NCI-H1092 treated with DMSO at 0.1 percent for 48 hours (cell line): ENCODE measurements at places on chromosomes 6 and 20.
A peak's percentile ranks its signal among the peaks of the same experiment; 100 is the strongest.

DNA sequence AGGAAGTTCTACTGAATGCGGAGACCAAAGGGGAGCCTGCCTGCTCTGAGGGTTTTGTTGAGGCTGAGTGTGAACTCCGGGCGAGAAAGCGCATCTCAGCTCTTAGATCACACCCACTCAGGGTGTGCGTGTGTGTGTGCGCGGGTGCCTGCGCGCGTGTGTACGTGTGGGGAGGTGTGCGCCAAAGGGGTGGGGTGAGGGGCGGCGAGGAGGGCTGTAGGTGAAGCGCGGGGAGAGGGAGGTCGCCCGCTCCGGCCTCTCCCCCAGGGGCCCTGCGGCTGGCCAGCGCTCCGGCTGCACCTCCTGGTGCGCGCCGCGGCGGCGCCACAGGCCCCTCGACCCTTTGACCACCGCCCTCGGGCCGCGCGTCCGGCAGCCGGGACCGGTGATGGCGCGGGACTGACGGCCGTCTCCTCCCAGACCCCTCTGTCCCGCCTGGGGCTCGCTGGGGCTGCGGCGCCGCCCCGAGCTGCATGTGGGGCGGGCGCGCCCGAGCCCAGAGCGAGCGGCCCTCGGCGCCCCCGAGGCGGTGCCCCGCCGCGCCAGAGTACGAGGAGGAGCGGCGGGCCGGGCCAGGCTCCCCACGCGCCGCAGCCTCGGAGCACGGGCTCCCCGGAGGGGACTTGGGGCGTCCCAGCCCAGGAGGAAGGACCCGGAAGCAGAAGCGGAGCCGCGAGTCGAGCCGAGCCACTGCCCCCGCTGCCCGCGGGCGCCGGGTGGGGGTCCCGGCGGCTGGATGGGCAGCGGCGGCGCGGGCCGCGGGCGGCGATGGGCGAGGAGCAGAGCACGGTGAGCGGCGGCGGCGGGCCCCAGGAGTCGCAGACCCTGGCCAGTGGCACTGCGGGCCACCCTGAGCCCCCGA, at the start of gene RNF217:
Gene RNF217 (plus strand): TSS at position 661 of the 862 bp plus-strand sequence. CDS start 108 bp downstream, at position 769.
- DNase-seq = peak; percentile 27

GRCh38 chr6:88810701-88811100, 152.7 kb downstream of the RNGTT start:
- DNase-seq = no peak

GRCh38 chr20:45153752-45154151, 20.9 kb upstream of the PI3 start:
- no peak for DNase-seq

DNA sequence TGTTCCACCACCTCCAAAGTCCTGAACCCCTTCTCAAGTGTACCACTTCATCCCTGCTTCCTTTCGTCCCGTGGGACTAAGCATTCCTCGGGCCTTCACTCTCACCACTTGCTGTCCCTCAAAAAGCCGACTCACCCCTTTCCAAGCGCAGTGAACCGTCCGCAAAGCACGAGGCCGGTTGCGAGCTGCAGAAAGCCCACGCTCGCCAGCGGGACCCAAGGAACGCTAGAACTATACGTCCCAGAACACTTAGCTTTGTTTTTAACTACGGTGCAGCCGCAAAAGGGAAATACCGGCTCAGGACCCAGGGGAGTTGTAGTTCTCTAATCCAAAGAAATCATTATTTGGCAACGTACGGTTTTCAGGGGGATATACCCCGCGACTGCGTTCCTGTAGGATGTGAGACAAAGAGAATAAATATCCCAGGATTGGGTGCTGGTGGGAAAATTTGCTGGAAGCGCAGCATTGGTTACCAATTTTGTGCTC, 416 bp upstream of the POLR1H start:
- peak; percentile 31 for DNase-seq

DNA sequence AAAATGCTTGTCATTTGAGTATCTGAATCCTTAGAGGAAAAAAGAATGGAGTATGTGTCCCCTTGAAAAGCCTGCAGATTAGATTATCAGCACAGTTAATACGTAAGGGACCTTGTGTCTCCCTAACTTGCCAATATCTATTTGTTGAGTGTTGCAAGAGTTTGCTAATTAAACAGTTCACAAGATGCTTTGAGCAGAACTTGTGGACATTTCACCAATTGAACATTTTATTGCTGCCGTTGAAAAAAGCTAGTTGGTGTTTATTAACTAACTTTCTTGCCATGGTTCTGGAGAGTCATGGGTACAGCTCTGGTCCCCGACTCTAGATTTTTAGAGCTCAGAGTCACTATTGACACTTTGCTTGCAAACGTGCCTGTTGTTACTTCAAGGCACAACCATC, 30.6 kb upstream of the PRDM1 start:
- no peak for DNase-seq

GRCh38 chr6:99611148-99611547, 4.5 kb downstream of the PRDM13 start:
- DNase-seq = no peak

GRCh38 chr20:41006936-41007474, 21.6 kb upstream of the TOP1 start:
- no peak for DNase-seq

GRCh38 chr6:99739526-99739925, 132.9 kb downstream of the PRDM13 start:
- peak; percentile 76 for DNase-seq

- DNase-seq = no peak
Observed at GRCh38 chr6:134287859-134288537, 29.9 kb downstream of the SGK1 start.

DNA sequence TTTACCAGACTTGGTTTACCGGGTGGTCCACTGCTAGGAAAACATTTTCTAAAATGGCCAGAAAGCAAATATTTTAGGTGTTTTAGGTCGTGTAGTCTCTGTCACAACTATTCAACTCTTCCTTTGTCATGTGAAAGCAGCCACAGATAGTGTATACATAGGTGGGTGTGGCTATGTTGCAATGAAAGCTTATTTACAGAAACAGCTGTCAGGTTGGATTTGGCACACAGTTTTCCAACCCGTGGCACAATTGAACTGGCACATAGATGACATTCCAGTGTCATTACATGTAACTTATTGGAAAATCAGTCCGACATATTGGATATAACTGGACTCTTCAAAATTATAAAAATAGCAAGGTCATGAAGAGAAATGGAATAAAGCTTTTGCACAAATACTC, 68.9 kb upstream of the KCNQ5 start:
- DNase-seq = no peak

DNA sequence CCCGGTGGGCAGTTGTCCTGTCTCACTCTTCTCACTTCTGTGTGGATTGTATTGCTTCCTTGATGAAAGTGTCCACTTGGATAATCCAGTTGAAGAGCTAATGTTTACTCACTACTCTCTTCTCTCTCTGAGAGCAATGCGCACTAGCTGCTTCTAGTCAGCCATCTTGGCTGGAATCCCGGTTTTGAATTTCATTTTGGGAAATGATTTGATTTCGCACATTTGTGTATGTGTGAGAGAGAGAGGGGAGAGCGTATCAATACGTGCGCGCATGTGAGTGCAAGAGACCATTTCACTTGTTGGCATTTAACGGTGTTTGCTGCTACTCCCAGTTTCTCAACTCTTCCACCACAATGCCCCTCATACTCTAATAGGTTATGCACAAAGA, 67.8 kb downstream of the KLHL32 start:
- DNase-seq = peak; percentile 35

GRCh38 chr6:72219536-72219935, 333.2 kb downstream of the RIMS1 start:
- DNase-seq = no peak

- DNase-seq = no peak
Observed at GRCh38 chr6:13159300-13159699, 169.0 kb downstream of the TBC1D7 start.

- DNase-seq = no peak
Observed at GRCh38 chr6:470901-471448, 79.4 kb downstream of the IRF4 start.

DNA sequence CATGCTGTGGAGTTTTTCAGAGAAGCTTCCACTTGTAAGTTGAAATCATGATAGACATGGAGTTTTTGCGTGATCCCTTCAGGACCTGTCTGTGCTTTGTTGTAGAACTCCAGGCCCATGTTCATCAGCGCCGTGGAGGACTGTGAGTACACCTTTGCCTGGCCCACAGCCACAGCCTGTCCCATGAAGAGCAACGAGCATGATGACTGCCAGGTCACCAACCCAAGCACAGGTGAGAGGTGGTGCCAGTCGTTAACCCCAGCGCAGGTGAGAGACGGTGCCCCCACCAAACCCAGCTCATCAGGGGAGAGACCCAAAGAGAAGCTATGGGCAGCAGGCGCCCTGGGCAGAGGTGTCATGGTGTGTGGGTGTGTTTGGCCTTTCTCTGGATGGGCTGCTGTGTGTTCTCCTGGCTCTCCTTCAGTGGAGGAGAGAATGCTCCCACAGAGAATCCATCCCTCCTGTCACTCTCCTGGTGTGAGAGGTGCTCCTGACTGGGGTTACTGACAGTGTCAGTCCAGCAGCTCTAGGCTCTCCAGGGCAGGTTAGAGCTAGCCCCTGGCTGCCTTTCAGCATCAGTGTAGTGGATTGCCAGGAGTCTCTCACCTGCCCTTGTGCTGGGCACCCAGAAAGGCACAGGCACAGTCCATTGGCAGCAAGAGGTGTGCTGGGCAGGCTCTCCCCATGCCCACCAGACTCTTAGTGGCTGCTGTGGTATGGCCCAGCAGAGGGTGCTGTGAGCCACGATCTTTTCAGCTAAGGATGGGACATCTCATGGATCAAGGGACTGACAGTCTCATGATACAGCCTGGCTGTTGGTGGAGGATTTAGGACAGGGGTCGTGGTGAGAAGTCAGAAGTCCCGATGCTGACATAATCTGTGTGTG, 49.6 kb upstream of the SLC22A1 start:
- DNase-seq = no peak

- peak; percentile 84 for DNase-seq
Observed at GRCh38 chr20:45373353-45374100, 4.6 kb downstream of the TP53TG5 start.

DNA sequence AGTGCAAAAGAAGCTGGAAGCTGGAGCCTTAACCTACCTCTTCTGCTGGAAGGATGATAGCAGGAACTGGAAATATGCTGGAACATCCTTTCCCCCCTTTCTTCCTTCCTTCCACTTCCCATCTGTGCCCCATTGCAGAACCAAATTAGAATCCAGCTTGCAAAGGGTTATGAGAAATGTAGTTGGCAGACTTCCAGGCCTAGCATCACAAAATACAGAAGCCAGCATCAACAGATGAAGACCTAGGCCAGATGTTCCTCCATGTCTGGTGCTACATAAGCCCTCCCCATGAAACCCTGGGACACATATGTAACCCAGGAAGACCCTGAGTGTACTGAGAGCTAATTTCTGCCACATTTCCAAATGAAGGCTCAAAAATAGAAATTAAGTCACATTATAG, 40.0 kb upstream of the TFAP2B start:
- no peak for DNase-seq

- no peak for DNase-seq
Observed at GRCh38 chr20:32168184-32168910, 39.2 kb downstream of the PLAGL2 start.

GRCh38 chr6:135021310-135022049, 33.1 kb downstream of the HBS1L start:
- DNase-seq = no peak

- peak; percentile 20 for DNase-seq
Observed at GRCh38 chr6:2155206-2155605, 90.2 kb downstream of the GMDS start.

- no peak for DNase-seq
Observed at GRCh38 chr6:32622545-32623401, 14.4 kb upstream of the HLA-DQA1 start.

- peak; percentile 63 for DNase-seq
Observed at GRCh38 chr6:28940858-28941683, 17.3 kb upstream of the TRIM27 start.

DNA sequence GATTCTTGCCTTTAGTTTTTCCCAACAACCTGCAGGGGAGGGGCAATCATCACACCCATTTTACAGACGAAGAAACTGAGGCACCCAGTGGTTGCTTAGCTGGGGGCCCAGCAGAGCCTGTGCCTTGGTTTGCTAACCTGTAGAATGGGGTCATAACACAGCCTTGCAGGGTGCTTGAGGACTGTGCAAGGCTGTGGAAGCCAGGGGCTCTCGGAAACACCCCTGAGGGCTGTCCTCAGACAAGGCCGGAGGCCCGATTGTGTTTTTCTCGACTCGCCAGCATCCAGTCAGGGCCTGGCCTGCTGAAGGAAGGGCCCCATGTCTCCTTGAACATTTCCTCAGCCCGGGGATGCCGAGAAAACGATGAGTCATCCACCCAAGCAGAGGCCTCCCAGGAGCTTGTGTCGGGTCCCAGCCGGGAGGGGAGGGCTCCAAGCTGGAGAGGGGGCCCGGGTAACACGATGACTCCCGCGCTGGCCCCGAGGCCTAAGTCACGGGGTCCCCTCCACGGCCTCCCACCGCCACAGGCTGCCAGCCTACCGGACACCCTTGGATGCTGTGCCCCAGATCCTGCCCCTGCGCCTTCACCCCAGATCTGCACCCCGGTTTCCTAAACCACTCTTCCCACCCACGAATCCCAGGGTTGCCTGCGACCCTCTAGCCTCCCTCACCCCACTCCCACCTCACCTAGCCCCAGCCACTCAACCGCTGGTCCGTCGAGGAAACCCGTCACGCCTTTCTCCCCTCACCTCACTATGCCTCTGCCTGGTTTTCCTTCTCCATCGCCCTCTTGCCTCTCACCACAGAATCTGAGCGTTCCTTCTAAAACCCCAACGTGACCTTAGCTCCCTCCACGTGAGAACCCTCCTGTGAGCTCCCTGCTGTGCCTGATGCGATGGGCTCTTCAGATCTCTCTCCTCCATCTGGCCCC, 10.6 kb downstream of the NOL4L start:
- no peak for DNase-seq

DNA sequence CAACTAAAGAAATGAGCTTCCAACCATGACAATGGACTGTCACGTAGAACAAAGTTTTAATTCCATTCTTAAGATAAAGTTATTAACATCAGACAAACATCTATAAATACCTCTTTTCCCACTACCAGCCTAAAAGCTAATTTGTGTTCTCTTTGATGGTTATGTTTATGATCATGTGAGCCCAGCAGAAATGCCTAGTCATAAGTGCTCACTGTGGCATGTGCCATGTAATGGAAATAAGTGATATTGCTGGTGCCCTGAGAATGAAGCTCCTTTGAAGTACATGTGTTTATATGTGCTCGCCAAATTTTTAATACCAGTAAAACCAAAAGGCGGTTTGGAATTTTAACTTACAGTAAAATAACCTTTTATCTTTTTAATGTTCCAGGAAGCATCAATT, 205.8 kb downstream of the ISM1 start:
- no peak for DNase-seq

- DNase-seq = peak; percentile 19
Observed at GRCh38 chr6:167968091-167968490, 29.4 kb upstream of the KIF25 start.
